Activated CD4-positive, alpha-beta T cell treated with anti-CD3 and anti-CD28 coated beads, Interleukin-2, amount 50 U/mL, for 48 hours (primary cell): ENCODE measurements at places on chromosomes 7 and 10.

- DNase-seq = no peak
Observed at GRCh38 chr10:52318822-52319464, 4.9 kb downstream of the DKK1 start.

DNA sequence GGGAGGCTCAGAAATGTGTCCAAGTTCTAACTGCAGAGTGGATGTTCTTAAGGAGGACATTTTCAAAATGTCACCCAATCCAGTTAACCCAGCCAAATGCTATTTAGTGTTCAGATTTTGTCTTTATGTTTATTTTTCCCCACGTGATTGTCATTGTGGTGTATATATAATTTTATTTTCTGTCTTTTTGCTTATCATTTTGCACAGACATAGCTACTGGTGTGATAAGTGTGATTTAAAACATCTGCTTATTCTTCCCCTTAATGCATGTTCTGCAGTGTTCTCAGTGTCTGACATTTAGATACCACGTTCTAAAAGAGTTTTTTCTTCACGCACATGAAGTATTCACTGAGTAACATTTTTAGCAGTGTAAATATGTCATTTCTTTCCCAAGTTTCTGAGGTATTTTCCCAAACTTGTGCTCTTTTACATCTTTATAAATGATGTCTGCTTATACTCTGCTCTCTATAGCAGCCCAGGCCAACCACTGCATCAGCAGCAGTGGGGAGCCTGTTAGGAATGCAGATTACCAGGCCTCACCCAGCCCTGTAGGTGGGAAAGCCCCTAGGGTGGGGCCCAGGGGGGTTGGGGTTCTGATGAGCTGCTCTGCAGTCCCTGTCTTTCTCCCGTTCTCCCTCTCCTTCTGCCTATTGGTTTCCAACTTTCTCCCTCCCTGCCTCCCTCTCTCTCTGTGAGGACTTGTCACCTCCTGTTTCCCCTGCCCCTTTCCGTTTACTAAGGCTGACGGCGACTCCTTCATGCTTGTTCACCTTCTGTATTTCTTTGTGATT, 20.8 kb downstream of the ADCY1 start:
- DNase-seq = no peak

DNA sequence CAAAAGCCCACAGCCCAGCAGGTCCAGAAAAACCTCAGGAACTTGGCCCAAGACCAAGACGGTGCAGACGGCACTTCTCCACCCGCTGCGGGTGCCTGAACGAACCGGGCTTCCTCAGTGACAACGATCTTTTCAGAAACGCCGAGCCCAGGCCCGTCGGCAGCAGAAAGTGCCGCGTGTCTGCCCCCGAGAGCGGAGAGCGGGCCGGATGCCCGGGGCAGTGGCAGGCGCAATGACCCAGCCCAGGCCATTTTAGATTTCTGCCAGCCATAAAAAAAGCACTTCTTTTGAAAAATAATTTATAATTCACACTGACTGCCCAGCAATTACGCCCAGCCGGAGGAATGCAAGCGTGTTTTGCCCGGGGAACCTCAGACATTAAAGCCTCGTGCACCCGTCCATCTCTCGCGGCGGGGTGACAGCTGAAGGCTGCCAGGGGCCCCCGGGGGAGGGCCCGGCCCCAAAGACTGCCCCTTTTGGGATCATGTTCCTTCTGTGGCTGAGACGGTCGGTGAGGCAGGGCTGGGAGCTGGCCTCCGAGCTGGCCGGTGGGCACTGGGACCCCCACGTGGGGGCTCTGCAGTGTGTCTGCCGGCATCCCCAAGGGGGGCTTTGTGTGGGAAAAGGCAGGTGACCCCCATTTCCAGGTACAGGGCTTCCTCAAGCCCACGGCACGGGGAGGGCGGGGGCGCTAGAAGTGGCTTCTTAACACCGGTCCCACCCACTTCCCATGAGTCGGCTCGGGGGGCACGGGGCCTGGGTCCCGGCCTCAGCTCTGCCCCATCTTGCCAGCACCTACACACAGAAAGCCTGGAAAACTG, 71.3 kb upstream of the PDGFA start:
- DNase-seq = no peak

- DNase-seq = no peak
Observed at GRCh38 chr10:116798859-116799258, 50.4 kb upstream of the ENO4 start.

GRCh38 chr7:87424075-87424474, 51.4 kb downstream of the ABCB4 start:
- no peak for DNase-seq

- DNase-seq = no peak
Observed at GRCh38 chr10:67837541-67838314, at the start of gene DNAJC12. TSS of gene DNAJC12 (minus strand) at chr10:67838188. CDS start at chr10:67838011, 177 bp downstream.

DNA sequence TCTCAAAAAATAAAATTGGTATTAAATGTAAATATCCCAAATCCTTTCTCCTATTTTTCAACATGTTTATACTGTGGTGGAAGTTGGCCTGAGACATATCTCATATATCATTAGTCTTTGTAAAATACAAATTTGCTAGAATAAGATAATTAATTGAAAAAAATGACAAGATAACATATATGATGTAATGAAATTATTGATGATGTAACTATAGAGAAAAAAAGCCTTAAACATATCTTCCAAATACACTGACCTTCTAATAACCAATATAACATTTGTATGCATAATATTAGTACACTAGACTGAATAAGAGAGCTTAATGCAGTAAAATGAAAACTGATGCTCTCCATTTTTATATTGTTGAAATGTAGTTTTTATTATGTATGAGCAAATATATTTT, 104.3 kb downstream of the PRKG1 start:
- no peak for DNase-seq

GRCh38 chr10:12869427-12869826, 132.1 kb downstream of the CCDC3 start:
- DNase-seq = no peak

GRCh38 chr7:135275971-135276580, 42.4 kb downstream of the STRA8 start:
- no peak for DNase-seq

- no peak for DNase-seq
Observed at GRCh38 chr7:131189488-131189887, 138.2 kb upstream of the MKLN1 start.

- no peak for DNase-seq
Observed at GRCh38 chr7:101957744-101958525, 140.5 kb downstream of the CUX1 start.

DNA sequence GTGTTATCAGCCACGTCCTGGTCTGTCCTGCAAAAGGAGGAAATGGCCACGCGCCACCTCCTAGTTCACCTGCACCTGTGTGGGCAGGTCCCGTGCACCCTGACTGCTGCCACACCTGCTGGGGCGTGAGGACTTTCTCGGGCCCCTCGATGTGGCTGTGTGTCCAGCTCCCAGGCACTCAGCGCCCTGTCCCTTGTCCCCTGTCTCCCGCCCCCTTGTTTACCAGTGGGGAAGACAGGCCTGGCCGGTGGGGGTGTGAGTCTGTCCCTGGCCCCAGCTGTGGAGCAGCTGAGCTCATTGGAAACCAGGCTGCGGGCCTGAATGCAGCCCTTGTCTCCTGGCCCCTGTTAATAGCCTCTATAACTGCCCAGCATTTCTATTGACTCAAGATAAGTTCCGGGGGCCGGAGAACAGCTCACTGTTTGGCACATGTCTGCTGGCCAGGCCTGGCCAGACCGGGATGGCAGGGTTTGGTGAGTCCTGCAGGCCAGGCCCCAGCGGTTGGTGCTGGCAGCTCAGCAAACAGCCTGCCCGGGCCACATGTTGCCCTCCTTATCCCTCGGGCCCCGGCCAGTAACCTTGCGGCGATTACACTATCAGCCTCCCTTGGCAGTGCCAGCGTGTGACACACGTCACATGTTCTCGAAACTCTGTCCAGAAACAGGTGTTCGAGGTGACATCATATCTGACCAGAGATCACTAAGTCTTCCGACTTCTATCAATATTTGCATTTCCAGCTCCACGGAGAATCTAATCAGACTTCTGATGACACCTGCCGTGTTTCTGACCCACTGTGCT, 52.1 kb downstream of the FOXL3 start:
- no peak for DNase-seq

GRCh38 chr10:99369551-99369950, 40.4 kb downstream of the CNNM1 start:
- DNase-seq = no peak

DNA sequence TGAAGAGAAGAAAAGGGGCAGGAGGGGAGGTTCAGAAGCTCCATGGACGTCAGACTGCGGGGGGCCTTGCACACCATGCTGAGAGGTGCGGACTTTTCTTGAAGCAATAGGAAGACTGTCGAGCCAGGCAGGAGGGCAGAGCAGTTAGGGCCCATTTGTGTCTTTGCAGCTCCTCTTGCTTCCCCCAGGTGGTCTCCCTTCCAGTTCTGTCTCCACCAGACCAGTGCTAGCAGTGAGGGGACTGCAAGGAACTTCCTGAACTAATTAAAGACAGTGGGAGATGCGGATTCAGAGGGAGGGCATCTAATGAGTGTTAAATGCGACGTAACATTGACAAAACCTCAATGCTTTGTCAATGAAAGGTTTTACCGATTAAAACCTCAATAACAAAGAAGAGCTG, 225.4 kb downstream of the USP6NL start:
- no peak for DNase-seq

- DNase-seq = no peak
Observed at GRCh38 chr10:44572146-44572545, 187.2 kb upstream of the CXCL12 start.

DNA sequence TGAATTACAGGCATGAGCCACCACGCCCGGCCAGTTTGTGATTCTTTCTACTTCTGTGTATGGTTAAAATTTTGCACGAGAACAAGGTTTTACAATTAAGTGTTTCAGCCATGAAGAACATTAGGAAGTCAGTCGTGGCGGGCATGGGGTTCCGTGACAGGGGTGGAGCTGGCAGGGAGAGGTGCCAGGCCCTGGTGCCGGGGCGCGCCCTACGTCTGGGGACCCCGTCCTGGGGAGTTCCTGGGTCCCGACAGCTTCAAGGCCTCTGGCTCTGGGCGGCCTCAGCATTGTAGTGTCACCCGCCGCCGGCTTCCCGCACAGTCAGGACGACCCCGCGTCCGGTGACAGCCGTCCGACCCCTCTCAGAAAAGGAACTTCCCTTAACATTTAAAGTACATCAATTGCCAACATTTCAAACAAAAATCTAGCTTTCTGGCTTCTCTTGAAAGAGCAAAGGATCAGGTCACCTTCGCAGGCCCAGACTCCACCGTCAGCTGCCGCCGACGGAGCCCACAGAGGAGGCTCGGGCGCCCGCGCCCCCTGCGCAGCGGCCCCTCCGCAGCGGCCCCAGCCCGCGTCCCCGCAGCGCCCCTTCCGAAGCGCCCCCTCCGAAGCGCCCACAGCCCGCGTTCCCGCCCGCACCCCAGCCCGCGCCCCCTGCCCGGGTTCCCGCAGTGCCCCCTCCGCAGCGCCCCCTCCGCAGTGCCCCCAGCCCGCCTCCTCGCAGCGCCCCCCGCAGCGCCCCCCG, 23.2 kb upstream of the MKI67 start:
- DNase-seq = no peak

DNA sequence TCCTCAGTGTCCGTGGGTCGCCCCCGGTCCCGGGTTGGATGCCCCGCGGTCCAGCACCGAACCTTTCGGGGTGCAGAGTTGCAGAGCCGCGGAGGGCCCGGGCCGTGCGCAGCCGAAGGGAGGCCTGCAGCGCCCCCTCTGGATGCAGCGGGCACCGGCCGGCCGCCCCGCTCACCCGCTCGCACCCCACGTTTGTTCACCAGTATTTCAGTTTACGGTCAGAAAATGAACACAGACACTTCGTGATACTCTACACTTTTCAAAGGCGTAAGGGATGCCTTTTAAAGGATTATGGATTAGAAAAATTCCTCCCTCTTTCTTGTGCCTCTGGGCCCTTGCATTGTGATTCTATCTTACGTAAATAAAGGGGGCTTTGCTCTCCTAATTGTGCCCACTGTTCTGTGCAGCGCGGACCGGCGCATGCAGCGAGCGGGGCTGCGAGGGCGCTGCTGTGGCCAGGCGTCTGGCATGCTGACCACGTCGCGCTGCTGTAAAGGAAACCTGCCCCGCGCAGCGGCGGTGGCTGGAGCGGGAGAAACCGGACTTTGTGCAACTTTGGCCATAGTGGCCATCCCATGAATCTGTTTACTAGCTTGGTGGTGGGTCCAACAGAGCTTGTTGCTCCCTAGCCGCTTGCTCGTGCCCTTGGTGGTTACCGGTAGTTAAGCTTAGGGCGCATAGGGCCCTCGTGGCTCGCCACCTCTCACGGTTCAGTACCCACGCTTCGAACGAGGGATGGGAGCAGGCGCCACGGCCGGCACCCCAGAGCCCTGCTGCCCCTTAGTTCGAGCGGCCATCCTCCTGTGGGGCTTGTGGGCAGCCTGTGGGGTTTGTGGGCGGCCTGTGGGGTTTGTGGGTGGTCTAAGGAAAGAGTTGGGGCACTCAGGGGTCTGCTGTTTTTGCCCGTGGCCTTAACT, 739 bp upstream of the MEST start:
- DNase-seq = peak; percentile 33

- no peak for DNase-seq
Observed at GRCh38 chr7:1076184-1077072, 11.5 kb upstream of the GPER1 start.

DNA sequence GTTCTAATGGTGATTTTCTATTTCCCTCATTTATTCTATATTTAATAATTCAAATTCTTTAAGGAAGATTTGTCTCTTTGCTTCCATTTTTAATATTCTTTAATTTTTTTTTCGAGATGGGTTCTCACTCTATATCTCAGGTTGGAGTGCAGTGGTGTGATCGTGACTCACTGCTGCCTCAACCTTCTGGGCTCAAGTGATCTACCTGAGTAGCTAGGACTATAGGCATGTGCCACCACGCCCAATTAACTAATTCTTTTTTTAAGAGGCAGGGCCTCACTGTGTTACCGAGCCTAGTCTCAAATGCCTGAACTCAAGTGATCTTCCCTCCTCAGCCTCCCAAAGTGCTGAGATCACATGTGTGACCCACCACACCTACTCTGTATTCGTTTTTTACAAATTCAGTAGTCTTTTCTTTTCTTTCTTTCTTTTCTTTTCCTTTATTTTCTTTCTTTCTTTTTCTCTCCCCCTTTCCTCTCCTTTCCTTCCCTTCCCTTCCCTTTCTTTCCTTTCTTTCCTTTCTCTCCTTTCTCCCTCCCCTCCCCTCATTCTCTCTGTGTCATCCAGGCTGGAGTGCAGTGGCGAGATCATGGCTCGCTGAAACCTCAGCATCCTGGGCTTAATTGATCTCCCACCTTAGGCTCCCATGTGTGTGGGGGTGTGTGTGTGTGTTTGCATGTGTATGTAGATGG, 323.1 kb downstream of the ADK start:
- DNase-seq = no peak

DNA sequence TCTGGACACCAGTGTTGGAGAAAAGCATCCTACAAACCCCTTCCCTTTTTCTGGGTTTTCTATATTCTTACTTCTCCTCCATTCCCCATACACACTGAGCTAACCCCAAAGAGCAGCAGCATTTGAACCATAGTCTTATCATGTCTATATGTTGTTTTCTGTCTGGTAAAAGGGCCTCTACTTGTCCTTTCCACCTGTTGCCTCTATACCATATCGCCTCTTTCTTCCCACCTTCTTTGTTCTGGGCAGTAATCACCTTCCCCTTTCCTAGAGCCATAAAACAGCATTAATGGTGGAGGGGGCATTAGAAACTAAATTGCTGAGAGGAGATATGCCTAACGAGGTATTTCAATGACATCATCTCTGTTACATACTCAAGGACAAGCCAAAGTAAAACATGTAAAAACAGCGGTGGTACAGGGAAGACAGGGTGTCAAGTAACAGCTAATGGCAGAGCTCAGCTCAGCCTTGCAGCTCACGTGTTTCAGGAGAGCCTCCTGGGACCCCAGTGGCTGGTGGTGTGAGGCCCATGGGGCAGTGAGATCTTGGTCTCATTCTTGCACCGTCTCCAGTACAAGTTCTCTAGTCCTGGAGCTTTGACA, 20.6 kb downstream of the NPY start:
- no peak for DNase-seq
